RPMI8226 (cell line): ENCODE measurements at places on chromosomes 12 and 14.

GRCh38 chr12:85509857-85510256 is 229.8 kb downstream of the ALX1 start:
- DNase-seq: no peak

- no peak for DNase-seq
Measured at GRCh38 chr12:15712823-15713660, 76.1 kb downstream of the EPS8 start.

DNA sequence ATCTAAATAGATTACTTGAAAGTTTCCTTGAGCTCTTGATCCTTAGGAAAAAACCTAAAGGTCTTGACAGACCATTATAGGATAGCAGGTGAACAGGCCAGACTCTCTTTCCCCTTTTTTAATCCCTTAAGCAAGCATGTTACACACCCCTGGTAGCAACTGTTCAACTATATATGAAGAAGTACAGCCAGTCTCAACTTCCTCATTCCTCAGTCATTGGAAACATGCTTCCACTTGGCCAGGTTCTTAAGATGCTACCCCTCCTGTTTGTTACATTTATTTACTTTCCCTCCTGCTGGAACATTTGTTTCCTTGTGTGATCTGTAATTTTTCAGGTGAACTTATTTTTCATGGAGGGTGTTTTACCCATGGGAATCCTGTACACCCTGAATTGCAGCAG is 124.1 kb downstream of the ARMH4 start:
- DNase-seq: peak; percentile 26

- peak; percentile 75 for DNase-seq
Measured at GRCh38 chr12:92034858-92035401, 110.7 kb downstream of the BTG1 start.

DNA sequence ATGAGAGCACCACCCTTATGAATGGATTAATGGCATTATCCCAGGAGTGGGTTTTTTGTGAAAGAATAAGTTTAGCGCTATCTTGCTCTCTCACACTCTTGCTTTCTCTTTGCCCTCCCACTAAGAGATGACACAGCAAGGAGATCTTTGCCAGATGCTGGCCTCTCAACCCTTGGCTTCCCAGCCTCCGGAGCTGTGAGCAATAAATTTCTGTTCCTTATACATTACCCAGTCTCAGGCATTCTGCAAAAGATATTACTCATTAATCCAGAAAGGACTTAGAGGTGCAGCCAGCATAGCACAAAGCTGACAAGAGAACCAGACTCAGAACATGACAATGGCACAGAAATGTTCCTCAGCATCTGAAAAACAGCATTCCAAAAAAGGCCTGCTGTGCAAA is 190.6 kb downstream of the ITPR2 start:
- no peak for DNase-seq

DNA sequence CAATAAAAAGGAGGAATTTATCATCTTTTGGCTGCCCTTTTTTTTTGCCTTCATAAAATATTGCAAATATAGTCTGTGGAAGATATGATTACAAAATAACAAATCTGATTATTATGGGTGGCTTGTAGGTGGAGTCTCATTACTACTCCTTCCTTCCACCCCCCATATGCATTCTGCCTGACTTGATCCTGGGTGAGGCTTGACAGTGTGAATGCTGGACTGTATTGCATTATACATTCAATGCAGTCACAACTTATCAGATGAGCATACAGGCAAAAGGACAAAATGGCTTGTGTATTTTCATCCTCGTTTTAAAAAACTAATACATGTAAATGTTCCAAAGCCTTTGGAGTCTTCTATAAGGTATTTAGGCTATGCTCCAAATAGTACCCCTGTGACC is 186.3 kb downstream of the ANO4 start:
- DNase-seq: no peak

DNA sequence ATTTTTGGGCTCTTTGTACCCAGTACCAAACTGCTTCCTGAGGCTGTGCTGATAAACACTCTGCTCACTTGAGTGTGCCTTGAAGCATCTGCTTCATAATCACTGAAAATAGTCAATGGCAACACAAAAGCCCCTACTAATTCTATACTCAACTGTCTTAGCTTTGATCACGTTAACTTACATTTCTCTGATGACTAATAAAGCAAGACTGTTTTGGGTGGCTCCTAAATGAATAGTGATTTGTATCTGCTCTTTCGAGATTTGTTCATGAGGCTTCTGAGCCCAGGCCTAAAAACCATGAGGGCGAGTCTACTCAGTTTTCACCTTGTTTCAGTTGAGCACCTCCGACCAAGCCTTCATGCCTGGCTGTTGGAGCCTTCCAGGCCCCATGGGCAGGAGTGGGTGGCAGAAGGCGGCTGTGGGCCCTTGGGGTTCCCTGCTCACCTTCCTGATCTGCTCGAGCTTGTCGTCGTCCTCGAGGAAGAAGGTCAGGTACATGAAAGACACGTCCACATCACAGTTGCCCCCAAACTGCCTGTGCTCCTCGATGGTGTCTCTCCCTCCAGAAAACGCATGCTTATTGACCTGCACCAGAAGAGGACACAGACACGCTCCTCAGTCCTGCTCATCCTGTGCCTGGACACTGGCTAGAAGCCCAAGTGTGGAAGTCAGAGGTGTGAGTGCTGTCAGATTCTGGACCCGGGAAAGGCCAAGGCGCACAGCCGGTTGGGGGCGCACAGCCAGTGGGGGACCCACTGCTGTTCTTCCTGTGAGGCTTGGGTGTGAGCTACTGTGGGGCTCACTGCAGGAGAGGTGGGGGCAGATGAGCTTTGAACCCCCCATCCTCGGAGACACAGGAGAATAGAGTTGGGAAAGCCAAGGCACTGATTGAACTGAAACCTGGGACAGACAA is 13.7 kb downstream of the SLC25A47 start:
- DNase-seq: no peak
